Suppressor macrophage treated with lipopolysaccharide for 4 hours (primary cell): ENCODE measurements at places on chromosomes 16 and 17.

- no peak for DNase-seq
Measured at GRCh38 chr16:31371619-31372484, 16.9 kb downstream of the ITGAX start.

- peak; percentile 72 for DNase-seq
Measured at GRCh38 chr17:75877752-75878173, 618 bp downstream of the TRIM47 start.

GRCh38 chr17:32523017-32523680 is 36.4 kb downstream of the CDK5R1 start:
- DNase-seq = no peak

DNA sequence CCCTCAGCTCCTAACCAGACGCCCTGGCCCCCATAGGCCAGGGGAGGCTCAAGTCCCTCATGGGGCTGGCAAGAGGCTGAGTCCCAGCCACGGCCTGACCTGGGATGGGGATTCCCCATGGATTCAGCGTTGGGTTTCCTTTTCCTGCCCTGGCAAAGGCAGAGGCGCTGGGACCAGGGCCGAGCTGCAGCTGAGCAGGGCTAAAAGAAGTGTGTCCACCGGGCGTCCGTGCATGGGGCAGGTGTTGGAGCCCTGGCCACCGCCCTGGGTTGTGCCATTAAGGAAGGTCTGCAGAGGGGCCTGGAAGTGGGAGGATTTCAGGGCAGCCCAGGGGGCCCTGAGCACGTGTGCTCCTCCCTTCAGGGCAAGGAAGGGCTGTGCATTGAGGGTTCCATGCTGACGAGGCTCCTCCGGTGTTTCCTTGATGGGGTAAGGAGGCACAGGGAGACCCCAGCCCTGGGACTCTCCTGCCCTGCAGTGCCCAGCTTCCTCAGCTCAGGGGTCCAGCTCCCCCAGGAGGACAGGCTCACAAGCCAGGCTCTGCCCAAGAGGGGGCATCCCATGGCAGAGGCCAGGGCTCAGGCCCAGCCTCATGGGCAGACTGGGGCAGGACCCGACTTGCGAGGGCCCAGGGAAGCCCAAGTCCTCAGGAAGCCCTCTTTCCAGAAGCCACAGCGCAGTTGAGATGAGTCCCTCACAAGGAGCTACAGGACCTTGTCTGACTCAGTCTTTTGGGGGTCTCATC is 10.1 kb downstream of the TBC1D26 start:
- no peak for DNase-seq

- no peak for DNase-seq
Measured at GRCh38 chr17:52158450-52159042, at the start of gene CA10. Gene CA10 (minus strand): TSS chr17:52158714.

- DNase-seq = no peak
Measured at GRCh38 chr16:85211271-85211801, 99.1 kb upstream of the CIBAR2 start.

DNA sequence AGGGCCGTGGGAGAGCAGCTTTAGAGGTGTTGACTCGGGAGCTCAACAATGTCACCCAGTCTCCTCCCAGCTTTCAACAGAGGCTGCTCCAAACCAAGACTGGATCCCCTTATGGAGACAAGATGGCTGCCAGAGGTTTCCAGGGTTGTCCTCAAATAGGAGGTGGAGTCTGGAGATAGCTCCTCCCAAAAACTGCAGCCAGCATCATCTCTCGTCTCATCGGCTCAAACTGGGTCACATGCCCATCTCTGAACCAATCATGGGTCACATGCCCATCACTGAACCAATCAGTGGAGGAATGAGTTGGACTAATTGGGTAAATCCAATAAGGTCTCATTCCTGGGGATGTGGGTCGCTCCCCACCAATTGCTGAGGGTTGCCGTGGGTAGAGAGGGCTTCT is 41.1 kb upstream of the C16orf82 start:
- no peak for DNase-seq

DNA sequence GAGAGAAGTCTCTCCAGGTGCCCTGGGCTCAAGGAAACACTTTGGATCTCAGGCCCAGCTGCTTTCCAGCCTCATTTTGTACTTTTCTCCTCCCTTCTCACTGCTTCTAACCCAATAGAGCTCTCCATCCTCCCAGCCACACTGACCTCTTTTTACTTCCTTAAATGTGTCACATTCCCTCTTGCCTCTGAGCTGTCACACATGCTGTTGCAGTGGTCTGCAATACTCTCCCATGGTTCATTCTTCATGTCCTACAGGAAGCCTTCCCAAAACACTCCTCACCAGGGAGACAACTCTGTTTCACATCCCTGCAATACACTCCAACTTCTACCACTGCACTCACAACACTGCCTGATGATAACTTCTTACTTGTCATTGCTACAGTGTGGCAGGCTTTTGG is 242.1 kb upstream of the DYNLRB2 start:
- no peak for DNase-seq

DNA sequence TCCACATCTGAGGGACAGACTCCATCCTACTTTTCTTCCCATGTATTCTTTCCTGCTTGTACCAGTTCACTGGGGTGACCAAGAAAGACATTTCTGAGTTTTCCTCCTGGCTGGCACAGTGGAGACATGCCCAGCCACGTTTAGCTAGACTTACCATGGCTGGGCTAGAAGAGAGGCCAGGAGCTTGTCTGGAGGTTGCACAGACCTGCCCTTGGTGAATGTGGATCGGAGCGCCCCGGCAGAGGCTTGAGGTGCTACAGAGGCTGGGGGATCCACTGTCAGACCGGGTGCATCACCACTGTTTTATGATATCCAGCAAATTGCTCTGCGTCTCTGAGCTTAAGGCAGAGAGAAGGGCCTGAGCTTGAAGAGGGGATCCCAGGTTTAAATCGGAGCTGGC is 3.5 kb downstream of the IL4R start:
- no peak for DNase-seq
